ENCODE measurements at places on chromosomes 1 and 21.

DNA sequence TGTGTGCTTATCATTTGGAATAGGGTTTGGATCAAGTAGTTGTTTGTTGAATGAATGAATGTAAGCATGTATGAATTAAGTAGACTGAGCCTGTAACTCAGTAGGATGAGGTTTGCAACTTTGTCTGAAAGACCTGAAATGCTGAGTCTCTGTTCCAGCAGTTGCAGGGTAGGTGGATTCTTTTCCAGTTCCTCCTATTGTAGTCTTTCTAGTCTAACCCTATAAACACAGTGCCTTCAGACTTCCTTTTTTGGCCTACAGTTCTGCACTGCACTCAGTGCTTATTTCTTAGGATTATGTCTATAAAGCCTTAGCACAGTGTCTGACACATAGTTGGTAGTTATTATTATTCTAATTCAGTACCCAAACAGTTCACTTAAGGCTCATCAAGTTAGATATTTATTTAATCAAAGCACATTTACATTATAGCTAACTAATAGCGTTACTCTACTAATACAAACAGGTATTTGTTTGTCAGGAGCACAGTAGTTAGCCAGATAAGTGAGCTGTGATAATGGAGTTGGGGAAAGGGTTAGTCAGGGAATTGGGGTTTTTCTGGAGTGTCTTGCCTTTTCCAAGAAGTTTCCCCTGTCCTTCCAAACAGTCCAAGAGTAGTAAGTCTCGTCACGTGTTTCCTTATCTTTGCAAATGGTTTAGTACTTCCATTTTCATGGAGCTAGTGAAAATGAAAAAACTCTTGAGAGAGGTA, 45.0 kb downstream of the ABCD3 start:
- no peak for DNase-seq

- no peak for DNase-seq
Measured at GRCh38 chr1:14593302-14593701, 5.2 kb upstream of the KAZN start.

DNA sequence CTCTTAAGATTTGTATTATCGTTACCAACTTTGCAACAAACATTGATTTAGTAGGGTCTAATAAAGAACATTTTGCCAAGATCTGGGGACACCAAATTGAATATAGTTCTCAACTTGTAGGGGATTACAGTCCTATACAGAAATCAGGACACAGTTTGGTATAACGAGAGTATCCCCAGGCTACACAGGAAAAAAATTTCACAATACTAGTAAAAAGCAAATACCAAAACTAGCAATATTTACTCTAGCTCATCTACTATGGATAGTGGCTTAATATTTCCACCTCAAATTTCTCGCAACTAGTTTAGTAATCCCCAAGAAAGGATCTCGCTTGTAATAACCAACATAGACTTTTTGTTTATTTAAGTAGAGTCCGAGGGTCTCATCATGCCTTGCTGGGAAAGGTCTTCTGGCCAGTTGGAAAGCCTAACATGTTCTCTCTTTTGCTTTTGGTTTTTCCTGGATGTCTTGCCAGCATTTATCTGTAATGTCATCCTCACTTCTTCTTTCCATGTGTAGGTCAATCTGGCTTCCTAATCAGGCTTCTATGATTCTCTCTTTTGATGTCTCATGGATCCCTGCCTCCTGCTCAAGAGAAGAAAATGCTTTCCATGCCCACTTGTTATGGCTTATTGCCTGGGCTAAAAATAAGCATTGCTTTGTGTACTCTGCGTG, 104.7 kb upstream of the KCNK2 start:
- no peak for DNase-seq

- DNase-seq: no peak
Measured at GRCh38 chr1:183652107-183652506, 1.0 kb downstream of the APOBEC4 start.

GRCh38 chr1:44808938-44809917, 905 bp downstream of the BTBD19 start:
- no peak for DNase-seq

GRCh38 chr1:108644984-108645383, 15.9 kb downstream of the HENMT1 start:
- DNase-seq: no peak

DNA sequence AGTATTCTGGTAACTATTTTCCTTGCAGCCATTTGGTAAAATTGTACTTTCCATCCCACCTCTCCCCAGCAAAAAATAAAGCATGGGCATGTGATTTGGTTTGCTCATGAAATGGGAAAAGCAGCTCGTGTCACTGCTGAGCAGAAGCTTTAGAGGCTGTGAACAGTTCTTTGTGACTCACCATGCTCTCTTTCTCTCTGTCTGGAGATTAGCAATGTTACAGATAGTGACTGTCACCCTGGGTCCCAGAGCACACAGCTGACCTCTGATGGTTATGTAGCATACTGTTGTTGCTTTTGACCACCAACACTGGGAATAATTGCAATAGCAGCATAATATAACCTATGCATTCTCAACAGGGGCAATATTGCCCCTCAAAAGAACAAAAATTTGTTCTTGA, 70.6 kb downstream of the RGS2 start:
- no peak for DNase-seq

DNA sequence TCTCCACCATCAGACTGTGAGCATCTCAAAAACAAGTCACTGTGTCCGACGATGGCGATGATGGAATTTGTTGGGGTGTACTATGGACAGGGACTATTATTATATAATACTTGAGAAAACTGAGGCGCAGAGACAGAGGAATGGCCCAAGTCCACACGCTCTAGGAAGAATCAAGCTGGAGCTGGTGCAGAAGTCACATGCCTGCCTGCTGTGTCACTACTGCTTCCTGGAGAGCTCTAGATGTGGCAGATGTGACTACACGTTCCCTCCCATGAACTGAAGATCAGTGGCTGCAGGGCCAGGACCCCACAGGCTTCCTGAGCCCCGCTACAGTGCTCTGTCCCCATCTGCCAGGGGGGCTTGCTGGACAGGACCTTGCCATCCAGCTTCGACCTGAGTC, 56.9 kb downstream of the TRABD2B start:
- DNase-seq: no peak

- no peak for DNase-seq
Measured at GRCh38 chr1:55552636-55553035, 337.5 kb upstream of the USP24 start.

- no peak for DNase-seq
Measured at GRCh38 chr1:41500378-41500777, 15.9 kb upstream of the EDN2 start.

- DNase-seq: no peak
Measured at GRCh38 chr1:24435782-24436365, 20.3 kb downstream of the NIPAL3 start.

DNA sequence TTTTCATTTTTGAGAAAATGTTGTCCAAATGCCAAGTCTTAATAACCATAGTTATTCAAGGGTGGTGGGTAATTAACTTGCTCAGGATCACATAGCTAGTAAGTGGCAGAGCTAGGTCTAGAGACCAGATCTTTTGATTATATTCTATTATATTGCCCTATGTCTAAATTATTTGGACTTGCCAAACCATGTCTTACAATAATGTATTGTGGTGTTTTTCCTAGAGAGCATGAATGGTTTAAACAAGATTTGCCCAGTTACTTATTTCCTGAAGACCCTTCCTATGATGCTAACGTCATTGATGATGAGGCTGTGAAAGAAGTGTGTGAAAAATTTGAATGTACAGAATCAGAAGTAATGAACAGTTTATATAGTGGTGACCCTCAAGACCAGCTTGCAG, 58.6 kb downstream of the PRKAA2 start:
- DNase-seq: no peak

DNA sequence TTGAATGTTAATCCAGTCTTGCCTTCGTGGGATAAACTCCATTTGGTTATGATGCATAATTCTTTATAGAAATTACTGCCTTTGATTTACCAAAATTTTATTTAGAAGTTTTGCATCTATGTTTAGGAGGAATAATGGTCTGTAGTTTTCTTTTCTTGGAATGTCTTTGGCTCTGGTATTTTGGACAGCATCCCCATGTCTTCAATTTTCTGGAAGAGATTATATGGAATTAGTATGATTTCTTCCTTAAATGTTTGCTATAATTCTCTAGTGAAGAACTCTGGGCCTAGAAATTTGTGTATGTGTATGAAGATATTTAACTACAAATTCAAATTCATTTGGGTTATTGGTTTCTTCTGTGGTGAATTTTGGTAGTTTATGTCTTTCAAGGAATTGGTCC, 92.7 kb downstream of the SNX7 start:
- DNase-seq: no peak

DNA sequence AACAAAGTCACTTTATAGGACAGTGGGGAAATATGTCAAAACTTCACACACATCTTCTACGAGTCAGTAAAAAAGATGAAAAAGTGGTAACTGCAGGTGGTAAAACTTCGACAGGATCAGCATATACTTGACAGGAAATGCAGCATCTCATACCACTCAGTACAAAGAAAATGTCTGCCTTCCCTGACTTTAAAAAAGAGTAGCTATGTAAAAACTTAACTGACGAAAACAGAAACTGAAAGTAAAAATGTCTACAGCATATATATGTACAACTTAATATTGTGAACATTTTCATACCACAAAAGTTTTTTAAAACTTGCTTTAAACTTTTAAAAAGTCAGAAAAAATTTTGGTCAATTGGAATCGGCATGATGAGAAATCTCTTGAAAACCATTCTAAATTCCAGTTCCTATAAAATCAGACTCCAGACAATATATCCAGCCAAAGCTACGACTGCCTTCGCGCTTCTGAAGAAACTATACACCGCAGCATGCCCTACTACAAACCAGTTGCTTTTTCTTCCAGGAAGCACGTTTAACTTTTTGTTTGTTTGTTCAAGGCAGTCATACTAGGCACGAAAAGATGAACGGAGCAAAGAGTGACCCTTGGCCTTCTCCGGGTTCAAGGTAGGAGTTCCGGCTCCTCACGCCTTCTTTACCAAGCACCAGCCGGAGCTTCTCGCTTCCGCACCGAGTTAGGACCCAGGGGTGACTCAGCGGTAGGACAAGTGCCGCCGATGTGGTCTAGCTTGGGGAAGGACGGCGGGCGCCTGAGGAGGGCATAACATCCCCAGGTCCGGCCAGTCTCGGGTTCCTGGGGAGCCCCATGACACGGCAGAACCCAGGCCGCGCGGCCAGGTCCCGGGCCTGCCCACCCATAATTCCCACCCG, 612 bp downstream of the PSMA5 start:
- no peak for DNase-seq

- DNase-seq: no peak
Measured at GRCh38 chr1:11885916-11886315, 27.2 kb upstream of the NPPB start.

DNA sequence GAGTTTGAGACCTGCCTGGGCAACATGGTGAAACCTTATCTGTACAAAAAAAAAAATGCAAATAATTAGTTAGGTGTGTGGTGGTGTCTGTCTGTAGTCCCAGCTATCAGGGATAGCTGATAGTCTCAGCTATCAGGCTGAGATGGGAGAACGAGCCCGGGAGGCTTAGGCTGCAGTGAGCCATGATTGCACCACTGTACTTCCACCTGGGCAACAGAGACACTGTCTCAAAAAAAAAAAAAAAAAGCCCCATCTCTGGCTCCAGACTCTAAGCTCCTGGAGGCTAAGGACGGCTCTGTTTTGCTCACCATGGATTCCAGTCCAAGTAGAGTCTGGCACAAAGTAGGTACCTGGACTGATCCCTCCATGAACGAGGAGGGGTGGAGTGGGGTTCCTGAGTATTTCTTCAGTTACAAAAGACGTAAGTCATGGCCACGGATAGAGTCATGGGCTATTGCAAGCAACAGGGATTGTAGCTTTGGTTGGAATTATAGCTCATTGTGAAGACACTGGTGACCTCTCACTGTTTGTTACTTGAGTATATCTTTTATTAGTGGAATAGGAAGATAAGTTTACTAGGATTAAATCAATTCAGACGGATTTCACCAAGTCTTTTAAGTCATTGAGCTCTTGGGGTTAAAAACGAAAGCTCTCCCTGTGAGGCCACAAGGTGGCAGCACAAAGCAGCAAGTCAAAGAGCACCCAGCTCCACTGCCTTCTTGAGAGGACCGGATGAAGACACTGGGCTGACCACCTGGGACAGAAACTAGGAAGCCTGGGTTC, 35.6 kb upstream of the TMEM61 start:
- peak; percentile 86 for DNase-seq

DNA sequence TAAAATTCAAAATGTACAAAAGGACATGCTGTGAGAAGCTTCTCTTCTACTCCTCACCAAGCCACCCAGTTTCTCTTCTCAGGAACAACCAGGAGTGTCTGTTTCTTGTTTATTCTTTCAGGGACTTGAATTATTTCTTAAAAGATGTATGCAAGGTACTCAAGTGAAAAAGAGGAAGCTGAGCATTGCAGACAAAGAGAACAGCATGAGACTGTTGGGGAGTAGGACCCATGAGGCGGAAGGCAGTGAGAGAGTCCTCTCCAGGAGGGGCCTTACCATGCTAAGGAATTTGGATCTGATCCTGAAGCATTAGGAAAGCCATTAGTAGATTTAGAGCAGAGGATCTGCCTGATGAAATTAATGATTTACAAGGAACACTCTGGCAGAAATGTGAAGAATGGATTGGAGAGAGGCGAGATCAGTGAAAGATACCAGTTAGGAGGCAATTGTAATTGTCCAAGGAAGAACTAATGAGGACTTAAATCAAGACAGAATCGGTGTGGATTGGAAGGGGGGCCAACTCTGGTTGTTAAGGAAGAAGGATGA, 14.7 kb upstream of the SSX2IP start:
- no peak for DNase-seq

DNA sequence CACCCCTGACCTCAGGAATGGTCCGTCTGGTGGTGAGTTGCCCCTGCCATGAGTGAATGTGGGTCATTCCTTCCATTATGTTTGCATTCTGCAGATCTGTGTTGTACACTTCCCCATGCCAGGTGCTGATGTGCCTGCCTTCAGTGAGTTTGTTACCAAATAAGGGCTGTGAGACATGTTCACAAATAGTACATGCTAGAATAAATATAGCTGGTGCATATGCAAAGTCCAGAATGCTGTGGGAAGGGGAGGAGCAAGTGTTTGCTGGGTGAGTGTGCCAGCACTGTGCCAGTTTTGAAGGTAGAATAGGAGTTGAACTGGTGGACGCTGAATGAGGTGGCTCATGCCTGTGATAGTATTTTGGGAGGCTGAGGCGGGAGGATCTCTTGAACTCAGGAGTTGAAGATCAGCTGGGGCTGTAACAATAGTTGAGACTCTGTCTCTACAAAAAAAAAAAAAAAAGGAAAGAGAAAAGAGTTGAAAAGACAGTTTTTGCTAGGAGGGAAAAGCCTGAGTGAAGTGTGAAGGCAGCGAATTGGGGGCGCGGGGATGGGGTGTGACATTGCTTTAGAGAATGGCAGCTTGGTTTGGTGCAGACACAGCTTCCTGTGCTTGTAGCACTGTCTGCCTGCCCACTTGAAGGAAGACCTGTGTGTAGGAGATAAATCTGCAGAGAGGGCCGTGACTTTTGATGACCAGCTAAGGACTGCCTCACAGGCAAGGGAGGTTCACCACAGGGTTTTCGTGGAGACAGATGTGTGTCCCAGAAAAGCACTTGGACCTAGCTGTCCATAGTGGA, 61.1 kb downstream of the LGR6 start:
- no peak for DNase-seq

- no peak for DNase-seq
Measured at GRCh38 chr1:239536165-239536849, 149.9 kb downstream of the CHRM3 start.

GRCh38 chr1:156750711-156751450, 594 bp downstream of the HDGF start:
- DNase-seq: peak; percentile 63
